ENCODE measurements at places on chromosomes 1 and 21.

GRCh38 chr1:21814241-21814918, 2.3 kb downstream of the LDLRAD2 start:
- no peak overlapping the region for H3K27ac ChIP-seq
- H3K36me3 ChIP-seq: no peaks in the 10 kb centered on the region
- H3K4me3 ChIP-seq: peak overlapping the region; percentile 42
- peak; percentile 73 for DNase-seq
- H3K4me1 ChIP-seq: no peaks in the 10 kb centered on the region
- H3K27me3 ChIP-seq: no peaks in the 10 kb centered on the region

DNA sequence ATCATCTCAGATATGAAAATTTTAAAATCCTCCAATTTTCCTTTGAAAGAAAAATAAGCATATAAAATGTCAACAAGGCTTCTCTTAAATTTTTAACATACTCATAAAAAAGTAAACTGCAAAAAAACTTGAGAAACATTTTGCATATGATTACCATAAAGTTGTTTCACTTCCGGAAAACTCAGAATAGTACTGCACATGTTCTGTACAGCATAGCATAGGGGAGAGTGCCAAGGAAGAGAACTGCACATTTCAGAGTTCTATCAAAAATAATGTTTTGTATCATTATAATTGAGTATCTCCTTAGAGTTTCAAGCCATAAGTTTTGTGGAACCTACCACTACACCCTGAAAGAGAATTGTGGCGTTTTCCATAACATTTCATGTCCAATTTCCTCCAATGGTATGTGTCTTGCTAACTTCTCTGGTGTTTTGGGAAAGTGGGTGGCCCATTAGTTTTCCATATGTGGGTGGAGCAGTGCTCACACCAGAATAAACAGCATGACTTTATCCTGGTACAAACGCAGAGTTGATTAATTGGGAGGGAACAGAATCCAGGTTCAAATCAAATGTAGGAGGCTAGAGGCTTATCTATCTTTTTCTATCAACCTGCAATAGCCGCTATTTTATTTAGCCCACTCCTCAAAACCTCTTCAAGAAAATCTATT, 430.9 kb downstream of the LMO4 start:
- H3K4me1 ChIP-seq: no peaks in the 10 kb centered on the region
- H3K4me3 ChIP-seq: no peak overlapping the region
- no peak for DNase-seq
- H3K27me3 ChIP-seq: no peaks in the 10 kb centered on the region
- no peak overlapping the region for H3K27ac ChIP-seq

- DNase-seq: peak; percentile 96
- H3K27me3 ChIP-seq: no peaks in the 10 kb centered on the region
- no peaks in the 10 kb centered on the region for H3K4me1 ChIP-seq
- H3K27ac ChIP-seq: no peak overlapping the region
These were observed 63.4 kb downstream of the CD2 start for GRCh38 chr1:116817582-116818064.

DNA sequence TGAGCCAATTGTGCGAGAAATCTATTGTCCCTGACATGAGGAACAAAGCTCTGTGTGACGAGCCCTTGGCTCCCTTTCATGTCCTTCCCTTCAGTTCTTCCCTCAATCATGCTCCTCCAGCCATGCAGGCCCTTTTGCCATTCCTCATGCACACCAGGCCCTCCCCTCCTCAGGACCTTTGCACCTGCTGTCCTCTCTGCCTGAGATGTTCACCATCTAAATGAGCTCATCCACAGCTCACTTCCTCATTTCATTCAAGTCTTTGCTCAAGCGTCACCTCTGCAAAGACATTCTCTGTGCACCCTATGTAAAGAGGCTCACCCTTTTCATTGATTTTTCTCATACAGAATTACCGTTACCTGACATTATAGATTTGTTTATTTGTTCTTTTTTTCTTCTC, 43.7 kb downstream of the C8B start:
- H3K4me1 ChIP-seq: peaks cover 5% of the 10 kb centered on the region
- H3K4me3 ChIP-seq: no peak overlapping the region
- H3K27ac ChIP-seq: no peak overlapping the region
- no peaks in the 10 kb centered on the region for H3K27me3 ChIP-seq
- H3K36me3 ChIP-seq: no peaks in the 10 kb centered on the region

GRCh38 chr1:195909061-195909460, 699.2 kb downstream of the KCNT2 start:
- no peaks in the 10 kb centered on the region for H3K4me1 ChIP-seq
- no peaks in the 10 kb centered on the region for H3K27me3 ChIP-seq
- no peak overlapping the region for H3K4me3 ChIP-seq
- H3K27ac ChIP-seq: no peak overlapping the region

- DNase-seq: peak; percentile 80
- no peak overlapping the region for H3K27ac ChIP-seq
- no peaks in the 10 kb centered on the region for H3K4me1 ChIP-seq
- no peaks in the 10 kb centered on the region for H3K27me3 ChIP-seq
- H3K36me3 ChIP-seq: no peaks in the 10 kb centered on the region
- H3K4me3 ChIP-seq: peak overlapping the region; percentile 59
These were observed 21.0 kb downstream of the H3-3A start for GRCh38 chr1:226083302-226084101.

DNA sequence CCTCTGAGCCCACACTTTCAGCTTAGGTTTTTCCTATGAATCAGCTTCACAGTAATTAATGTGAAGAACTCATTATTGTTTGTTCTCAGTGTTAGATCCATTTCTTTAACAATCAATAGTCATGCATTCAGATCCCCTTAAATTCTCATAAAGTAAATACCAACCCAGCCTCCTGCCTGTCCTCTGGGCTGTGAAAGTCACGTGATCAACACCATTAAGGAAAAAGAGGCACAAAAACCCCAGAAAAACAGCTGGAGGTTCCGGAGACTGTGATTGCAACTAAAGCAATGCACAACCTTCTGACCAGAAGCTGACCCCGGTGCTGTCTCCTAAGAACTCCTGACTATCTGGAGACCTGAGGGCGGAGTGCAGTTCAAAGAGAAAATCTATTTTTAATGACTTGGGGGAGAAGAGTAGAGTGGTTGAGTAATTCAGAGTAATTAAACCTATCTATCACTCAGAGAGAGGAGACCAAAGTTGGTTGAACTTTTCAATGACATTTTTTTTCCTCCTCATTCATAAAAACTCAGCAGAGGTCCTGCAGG, 132.5 kb downstream of the PLXNA2 start:
- H3K27me3 ChIP-seq: no peaks in the 10 kb centered on the region
- H3K36me3 ChIP-seq: no peaks in the 10 kb centered on the region
- peaks cover 21% of the 10 kb centered on the region for H3K4me1 ChIP-seq
- DNase-seq: no peak
- no peak overlapping the region for H3K27ac ChIP-seq
- no peak overlapping the region for H3K4me3 ChIP-seq

- H3K27me3 ChIP-seq: no peaks in the 10 kb centered on the region
- H3K4me3 ChIP-seq: no peak overlapping the region
- DNase-seq: no peak
- H3K4me1 ChIP-seq: peaks cover 11% of the 10 kb centered on the region
These were observed 99.2 kb downstream of the C1orf21 start for GRCh38 chr1:184485751-184486723.

DNA sequence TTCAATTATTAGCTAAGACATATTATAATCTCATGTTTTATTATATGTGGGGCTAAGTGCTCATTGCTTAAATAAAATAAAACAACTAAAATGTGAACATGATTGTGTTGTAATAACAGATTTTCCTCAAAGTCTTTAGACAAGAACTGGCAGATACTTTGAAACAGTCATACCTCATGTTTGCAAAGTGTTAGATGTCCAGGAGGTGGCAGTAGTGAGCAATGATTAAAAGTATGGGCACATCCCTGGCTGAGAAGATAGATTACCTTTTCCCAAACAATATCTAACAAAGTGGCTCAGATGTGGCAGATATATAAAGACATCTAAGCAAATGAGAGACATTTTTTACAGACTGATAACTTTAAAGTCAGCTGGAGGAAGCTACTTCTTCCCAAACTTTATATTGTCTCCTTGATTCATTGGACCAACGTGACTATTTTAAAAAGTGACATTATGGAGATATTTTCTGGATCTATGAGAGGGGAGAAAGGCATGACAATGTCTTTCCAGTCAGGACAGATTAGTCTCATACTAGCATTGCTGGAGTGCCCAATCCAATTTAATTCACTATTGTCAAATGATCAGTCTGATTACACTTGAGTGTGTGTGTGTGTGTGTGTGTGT, 269.8 kb downstream of the S1PR1 start:
- H3K4me1 ChIP-seq: no peaks in the 10 kb centered on the region
- no peak overlapping the region for H3K4me3 ChIP-seq
- no peak overlapping the region for H3K27ac ChIP-seq

DNA sequence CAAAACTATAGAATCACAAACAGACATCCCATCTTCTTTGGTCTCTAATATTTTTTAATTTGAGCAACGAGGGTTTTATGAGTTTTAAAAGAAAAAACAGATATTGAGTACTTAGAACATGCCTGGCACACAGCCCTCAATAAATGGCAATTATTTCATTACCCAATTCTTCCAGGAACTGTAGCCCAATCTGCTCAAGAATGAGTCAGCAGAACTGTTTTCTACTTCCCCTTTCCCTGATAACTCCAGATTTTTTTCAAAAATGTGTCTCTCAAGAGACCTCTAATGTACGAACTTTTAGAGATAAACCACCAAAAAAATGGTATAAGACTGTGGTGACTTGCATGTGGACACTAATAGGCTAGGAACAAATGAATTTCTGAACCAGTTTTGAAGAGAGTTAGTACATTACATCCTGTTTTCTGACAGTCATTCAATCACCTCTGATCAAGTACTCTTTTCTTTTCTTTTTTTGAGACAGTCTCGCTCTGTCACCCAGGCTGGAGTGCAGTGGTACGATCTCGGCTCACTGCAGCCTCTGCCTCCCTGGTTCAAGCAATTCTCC, 11.5 kb downstream of the ABL2 start:
- no peaks in the 10 kb centered on the region for H3K4me1 ChIP-seq
- H3K4me3 ChIP-seq: no peak overlapping the region
- no peak overlapping the region for H3K27ac ChIP-seq
- no peaks in the 10 kb centered on the region for H3K27me3 ChIP-seq
- no peaks in the 10 kb centered on the region for H3K36me3 ChIP-seq

All from mesendoderm (in vitro differentiated cells).